ENCODE measurements at places on chromosomes 3 and 15. TPM values are rescaled to one million over a fixed set of nuclear protein-coding genes. Genes with fewer than 3 reads are reported as not detected.

- DNase-seq = no peak
These were observed 369.3 kb upstream of the ONECUT1 start for GRCh38 chr15:53159458-53159857.

DNA sequence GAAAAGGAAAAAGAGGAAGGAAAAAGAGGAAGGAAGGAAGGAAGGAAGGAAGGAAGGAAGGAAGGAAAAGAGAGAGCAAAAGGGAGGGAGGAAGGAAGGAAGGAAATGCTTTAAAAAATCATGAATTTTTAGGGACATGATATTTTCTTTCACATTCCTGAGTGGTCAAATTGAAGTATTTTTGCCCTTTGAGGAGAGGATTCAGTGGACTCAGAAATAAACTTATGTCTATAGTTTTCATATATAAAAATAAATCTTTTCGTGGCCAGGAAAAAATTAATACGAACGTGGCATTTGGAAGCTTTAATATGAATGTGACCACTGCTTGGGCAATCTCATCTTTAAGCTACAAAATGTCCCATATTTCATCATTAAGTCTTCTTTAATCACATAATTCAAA lies 183.0 kb upstream of the TMCO5A start:
- no peak for DNase-seq

DNA sequence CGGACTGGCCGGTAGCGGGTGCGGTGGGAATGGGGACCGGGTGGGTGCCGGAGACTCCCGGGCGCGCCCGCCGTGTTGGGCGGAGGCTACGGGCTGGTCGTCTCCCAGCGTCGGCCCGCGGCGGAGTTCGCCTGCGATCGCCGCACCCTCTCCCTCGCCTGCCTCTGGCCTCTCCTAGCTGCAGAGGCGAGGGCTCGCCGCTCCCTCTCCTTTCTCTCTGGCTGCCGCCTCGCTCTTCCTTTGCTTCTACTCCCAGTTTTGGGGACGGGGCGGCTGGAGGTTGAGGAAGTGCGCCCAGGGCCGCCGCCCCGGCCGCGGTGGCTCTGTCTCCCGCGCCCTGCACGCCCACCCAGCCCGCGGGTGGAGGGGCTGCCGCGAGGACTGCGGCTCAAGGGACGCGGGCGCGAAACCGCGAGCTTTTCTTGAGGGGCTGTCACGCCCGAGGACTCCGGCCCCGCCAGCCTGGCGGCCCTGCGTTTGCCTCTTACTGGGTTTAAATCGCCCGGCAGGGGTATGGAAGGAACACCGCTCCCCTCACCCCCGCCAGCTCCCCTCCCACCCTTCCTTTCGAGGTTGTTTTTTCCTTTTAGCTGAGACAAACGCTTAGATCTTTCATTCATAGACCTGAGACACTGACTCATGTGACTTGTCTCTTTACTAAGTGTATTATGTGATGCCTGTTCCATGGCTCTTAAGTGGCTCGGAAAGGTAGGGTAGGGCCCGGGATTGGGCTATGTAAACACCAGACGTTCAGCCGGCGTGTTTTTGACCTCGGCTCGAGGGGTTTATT lies 654 bp downstream of the PIK3CA start:
- peak; percentile 69 for DNase-seq

Gene INSYN1
- 3.6 TPM for total RNA-seq

Gene MORC1
- total RNA-seq = not detected

Gene CELSR3
- 1.1 TPM for total RNA-seq

GRCh38 chr3:29936054-29936453 lies 655.2 kb downstream of the RBMS3 start:
- no peak for DNase-seq

GRCh38 chr3:139414608-139415224 lies 25.3 kb upstream of the COPB2 start:
- no peak for DNase-seq

- no peak for DNase-seq
These were observed 271.5 kb upstream of the TMC3 start for GRCh38 chr15:81645470-81645869.

GRCh38 chr15:51416129-51416528 lies 74.7 kb downstream of the GLDN start:
- no peak for DNase-seq

Gene HTR3E
- total RNA-seq = not detected

Gene DIS3L
- total RNA-seq = 39.3 TPM

GRCh38 chr15:92870010-92870591 lies 30.0 kb upstream of the CHD2 start:
- peak; percentile 71 for DNase-seq

DNA sequence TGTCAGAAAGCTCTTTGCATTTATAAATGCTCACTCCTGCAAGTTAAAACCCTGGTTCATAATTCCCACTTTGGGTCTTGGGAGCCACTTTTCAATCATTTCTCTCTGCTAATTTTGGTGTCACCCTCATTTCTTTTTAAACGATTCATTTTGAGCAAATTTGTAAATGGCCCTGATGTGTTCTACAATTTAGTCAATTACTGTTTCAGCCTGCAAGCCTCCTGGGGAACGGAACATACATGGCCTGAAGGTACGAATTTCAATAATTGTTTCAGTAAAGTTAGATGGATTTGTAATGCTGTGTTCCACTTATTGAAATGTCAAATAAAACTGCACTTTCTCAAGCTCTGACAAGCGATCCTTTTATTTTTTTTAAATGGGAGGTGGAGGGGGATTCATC lies 43.2 kb downstream of the MAP2K5 start:
- no peak for DNase-seq

GRCh38 chr15:94912760-94913159 lies 681.4 kb downstream of the MCTP2 start:
- no peak for DNase-seq

Gene KCNMB3
- 7.2 TPM for total RNA-seq

DNA sequence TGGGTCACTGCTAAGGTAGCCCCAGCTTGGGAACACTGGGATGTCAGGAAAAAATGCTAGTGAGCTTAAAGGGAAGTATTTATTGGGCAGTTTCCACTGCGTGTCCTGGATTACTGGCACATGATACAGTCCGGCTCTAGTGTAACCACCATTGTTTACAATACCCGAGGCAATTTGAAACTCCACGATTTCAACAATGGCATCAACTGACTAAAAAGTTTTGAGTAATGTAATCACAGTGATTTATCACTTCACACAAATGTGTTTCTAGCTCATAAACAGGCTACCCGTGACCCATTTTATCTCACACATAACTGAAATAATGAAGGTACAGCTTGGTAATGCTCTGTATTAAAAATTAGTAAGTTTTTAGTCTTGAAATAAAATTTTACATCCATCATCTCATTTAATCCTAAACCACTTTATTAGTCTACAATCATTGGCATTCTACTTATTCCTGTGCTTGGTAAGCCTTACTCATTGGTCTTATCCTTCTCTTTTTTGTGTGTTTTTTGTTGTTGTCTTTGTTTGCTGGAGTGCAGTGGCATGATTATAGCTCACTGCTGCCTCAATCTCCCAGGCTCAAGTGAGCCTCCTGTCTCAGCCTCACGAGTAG lies 7.6 kb downstream of the ZMAT3 start:
- DNase-seq = no peak

- no peak for DNase-seq
These were observed 265.0 kb downstream of the EPHA3 start for GRCh38 chr3:89372456-89372855.

Gene CCDC9B
- total RNA-seq = 43.9 TPM

DNA sequence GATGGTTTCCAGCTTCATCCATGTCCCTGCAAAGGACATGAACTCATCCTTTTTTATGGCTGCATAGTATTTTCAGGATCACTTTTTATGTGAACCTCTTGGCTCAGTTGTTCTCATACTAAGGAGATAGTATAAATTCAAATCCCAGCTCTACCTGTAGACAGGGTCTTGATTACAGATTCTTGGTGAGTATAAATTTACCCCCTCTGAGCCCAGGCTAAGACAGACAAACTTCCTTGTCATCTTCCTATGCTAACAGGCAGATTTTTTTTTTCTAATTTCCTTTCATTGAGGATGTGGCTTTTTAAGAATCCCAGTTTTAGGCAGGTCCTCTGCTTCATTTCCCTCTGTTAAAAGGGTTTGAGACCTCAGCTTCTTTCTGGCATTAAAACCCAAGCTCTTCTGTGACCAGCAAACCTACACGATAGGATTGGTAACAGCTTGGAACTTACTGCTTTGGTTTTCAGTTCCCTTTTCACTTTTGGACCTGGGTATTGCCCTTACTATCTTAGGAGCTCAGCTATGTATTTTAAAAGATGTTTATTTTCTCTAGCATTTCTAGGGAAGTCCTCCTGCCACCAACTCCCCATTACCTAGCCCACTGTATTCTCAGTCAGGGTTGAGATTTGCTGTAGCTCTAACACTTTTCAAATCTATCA lies 72.5 kb downstream of the VPS8 start:
- DNase-seq = no peak

DNA sequence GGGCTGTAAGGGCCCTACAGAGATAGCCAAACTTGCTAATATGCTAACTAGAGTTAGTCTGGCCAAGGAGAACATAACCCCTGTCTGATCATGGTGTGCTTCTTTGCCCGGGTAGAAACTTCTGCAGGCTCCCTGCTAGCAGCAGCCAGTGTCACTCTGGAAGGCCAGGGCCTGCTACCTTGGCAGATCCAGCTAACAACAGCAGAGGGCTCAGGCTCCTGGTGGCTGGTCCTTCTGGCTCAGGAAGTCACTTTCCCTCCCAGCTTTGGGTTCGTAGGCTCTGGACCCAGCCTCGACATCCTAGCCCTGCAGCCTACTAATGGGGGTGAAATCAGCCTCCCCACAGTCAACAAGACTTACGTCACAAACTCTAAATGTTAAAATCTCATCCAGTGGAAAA lies 373.7 kb upstream of the RGMA start:
- DNase-seq = no peak

- no peak for DNase-seq
These were observed 389.7 kb upstream of the MDFIC2 start for GRCh38 chr3:70702132-70702531.

Gene CIP2A
- total RNA-seq = 2.8 TPM

DNA sequence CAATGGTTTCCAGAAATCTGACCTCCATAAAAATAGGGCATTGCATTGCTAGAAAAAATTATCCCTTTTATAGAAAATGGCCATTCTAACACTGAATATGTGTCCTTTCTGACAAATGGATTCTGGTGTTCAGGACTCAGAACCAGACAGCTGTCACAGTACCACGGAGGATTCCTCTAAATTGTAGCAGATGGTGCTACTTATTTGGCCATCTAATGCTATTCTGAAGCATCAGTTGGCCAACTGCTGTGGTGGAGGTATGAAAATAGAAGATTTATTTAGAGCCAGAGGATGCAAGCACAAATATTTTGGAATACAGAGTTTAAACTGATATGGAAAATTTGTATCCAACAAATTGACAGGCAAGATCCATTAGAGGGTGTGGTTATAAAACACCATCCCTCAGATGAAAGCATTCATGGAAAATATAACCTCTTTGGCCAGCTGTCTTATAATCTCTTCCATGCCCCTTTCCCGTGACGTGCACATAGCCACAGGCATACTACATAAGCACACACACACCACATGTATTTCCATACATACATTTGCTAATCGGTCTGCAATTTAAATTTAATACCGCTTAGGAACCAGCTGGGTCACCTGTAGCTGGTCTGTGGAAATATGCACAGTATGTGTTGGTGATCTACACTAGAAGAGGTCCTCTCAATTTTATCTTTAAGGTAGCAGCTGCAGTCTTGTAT lies 302.7 kb upstream of the KCNMB2 start:
- DNase-seq = no peak

Gene TRIM71
- not detected for total RNA-seq

Gene ILDR1
- total RNA-seq = not detected

Gene TRH
- total RNA-seq = not detected

Gene ALDH1A3
- total RNA-seq = 55.4 TPM

DNA sequence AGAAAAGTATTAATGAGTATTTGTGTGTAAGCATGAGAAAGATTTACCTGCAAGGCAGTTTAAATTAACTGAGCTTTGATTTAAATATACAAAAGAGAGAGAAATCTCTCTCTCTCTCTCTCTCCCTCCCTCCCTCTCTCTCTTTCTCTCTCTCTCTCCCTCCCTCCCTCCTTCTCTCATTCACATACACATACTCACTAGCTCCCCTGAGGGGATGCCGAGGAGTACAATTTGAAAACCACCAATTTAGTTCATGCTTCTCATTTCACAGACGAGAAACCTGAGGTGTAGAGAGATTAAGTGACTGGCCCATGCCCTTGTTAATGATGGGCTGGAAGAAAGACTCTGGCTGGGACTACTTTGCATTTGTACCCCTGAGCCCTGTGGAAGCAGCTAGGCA lies 59.4 kb downstream of the MECOM start:
- DNase-seq = no peak

DNA sequence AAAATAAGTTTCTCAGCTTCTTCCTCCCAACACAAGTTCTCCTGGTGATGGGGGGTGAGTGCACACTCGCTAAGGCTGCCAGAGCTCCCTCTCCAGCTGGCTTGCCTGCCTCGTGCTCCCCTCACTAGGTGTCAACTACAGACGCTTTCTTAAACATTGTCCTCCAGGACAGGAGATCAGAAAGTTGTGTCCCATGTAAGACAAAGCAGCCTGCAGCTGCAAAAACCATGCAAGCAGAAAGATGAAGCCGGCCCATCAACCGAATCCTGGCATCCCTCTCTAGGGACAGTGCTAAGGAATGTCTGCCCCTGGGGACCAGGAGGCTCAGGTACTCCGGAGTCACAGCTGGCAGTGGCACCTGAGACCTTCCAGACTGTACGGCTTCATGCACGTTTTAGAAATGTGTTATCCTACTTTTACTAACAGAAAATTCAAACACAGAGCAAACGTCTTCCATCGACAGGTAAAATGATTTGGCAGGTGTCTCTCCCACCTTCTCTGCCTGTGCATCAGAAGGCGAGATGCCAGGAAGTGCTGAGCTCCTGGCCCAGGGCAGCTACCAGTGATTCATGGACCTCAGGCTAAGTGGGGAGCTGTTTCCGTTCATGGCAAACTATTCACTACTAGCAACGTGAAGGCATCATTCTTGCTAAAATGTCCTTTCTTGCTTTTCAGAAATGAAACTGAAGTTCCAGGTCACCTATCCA lies 246.1 kb downstream of the ADAMTS17 start:
- DNase-seq = peak; percentile 28

- peak; percentile 81 for DNase-seq
These were observed 225 bp downstream of the RHOA start for GRCh38 chr3:49411535-49411967.

- DNase-seq = no peak
These were observed 89.4 kb upstream of the ICE2 start for GRCh38 chr15:60568301-60568742.

DNA sequence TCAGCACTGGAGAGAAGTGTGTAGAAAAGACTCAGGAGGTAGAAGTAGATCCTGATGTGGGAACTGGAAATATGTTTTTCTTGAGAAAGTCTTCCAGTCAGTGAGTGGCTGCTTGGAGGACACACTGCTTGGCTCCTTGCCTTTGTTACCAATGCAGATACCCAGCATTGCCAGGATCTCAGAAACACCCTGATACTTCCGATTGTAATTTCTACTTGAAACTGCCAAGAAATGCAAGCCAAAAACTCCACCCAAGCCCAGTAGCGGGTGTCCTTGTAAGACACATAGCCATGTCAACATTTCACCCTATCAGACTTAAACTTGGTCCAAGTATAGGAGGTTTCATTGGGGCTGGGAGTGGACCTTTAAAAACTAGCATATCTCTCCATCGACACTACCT lies 141.8 kb downstream of the ALDH1A2 start:
- no peak for DNase-seq

All from sigmoid colon (tissue), 7 donors.